ENCODE measurements at places on chromosomes 2 and 18.

GRCh38 chr2:175755169-175755568 lies 246.9 kb downstream of the LNPK start:
- DNase-seq: no peak

DNA sequence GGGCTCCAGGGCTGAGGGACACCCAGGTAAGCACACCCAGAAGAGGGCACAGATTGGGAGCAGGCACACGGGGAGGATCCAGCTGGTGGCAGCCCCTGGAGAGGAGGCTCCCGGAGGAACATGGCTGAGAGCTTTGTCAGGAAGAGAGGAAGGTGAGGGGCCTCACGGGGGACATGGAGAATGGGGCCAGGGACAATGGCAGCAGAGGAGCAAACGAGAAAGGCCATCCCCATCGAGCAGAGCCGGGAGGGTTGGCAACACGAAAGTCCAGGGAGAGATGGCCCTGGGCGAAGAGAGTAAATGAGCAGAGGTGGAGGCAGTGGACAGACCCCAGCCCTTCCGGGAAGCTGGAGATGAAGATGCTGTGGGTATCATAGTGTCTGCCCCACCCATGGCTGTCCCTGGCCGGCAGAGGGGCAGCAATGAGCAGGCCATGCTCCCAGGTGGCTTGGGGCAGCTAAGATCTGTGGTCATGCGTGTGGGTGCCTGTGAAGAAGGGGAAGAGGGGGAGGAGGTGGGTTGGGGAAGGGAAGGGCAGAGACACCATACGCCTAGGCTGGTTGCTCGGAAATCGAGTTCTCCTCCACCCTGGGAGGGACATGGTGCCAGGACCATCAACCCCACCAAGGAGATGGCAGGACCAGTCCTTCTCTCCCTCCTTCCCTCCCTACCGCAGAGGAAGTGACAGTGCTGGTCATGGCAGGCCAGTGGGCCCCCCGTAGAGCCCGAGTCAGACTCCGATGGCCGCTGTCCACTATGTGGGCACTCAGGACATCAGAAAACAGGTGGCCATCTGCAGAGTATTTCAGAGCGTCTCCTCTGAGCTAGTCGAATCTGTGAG lies 191.7 kb downstream of the NDUFA10 start:
- DNase-seq: no peak

DNA sequence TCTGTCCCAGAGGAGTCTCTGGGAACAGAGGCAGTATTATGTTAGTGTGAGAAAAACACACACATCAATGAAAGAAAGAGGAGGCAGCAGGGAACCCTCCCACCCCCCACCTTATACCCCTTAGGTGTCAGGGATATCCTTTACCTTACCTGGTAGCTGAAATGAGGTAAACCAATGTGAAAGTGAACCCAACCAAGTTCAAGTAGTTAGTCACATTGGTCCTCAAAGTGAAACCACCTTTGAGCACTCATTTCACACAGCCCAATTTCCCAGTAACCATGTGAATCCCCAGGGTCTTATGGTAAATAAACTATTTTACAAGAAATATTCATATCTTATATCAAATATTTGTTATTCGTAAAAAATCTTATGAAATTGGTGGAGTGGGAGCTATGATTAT lies 377.8 kb downstream of the LRATD1 start:
- DNase-seq: no peak

- DNase-seq: peak; percentile 56
Measured at GRCh38 chr18:79988071-79988450, 302 bp downstream of the TXNL4A start.

- no peak for DNase-seq
Measured at GRCh38 chr2:56127463-56128152, 56.2 kb upstream of the CCDC85A start.

- no peak for DNase-seq
Measured at GRCh38 chr2:2633017-2633416, 301.9 kb upstream of the MYT1L start.

- no peak for DNase-seq
Measured at GRCh38 chr2:167844714-167845530, 402.5 kb downstream of the STK39 start.

DNA sequence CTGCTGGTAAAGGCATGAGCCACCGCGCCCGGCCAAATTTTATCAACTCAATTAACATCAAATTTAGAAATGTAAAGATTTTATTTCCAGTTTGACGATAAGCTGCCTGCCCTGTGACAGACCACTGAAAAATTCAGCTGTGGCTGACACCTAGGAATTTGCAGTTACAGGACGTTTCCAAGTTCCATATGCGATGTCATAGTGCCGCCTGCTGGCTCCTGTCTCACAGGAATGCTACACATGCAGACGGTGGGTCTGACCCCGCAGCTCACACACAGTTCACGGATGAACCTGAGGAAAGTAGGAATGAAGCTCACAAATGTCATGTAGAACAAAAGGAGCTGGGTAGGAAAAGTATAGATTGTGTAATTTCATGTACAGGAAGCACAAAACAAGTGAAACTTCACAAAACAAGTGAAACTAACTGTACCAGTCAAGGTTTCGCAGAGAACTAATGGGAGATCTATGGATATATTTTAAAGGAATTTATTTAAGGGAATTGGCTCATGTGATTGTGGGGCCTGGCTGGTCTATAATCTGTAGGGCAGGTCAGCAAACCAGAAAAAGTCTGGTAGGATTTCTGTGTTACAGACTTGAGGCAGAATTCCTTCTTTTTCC lies 13.2 kb upstream of the SEH1L start:
- peak; percentile 72 for DNase-seq

GRCh38 chr2:156329927-156330726 lies 2.4 kb downstream of the NR4A2 start:
- DNase-seq: no peak

GRCh38 chr2:31859959-31860358 lies 150.8 kb downstream of the MEMO1 start:
- DNase-seq: no peak

DNA sequence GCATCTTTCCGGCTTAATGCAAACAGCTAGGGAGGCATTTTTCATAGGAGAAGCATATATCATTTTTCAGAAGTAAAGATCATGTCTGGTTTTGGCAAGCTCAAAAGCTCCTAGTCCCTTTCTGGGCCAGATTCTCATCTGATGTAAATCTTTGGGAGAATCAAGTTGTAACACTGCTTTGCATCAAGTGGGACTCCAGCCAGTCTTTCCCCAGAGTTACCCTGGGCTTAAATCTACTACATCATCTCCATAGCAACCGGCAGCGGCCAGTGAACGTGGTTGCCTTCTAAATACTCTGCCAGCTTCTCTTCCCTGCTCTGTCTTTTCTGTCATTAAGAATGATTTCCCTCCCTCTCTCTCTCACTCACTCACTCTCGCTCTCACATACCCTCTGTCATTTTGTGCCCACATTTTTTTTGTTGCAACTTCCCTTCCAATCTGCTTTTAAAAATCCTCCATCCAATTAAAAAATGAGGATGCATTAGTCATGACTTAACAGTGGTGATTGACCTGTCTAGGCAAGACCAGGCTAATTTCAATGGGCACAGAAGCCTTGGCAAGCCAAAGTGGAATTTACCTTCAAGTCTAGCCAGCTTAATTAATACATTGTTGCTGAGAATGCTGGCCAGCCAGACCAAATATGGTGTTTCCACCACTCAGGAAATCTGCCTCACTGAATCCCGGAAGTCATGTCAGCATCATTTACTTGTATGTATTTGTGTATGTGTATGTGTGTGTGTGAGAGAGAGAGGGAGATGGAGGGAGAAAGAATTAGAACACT lies 93.0 kb downstream of the NRP2 start:
- DNase-seq: no peak

DNA sequence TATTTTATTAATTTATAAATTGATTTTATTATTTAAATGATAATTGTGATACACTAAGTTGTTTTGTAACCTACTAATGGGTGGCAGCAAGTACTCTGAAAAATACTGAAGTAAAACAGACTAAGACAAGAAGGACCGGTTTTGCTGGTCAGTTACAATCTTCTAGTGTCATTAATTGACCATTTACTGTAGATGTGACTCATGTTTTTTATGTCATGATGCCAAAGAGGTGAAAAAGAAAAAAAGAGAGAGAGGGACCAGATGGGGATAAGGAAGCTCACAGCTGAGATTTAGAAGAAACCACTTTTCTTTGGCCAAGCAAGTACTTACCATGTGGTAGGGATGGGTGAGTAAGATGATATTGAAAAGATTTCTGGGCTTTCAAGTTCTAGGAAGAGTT lies 955.8 kb upstream of the LRRTM1 start:
- DNase-seq: no peak

- no peak for DNase-seq
Measured at GRCh38 chr18:11760498-11761167, 71.6 kb downstream of the GNAL start.

GRCh38 chr18:76335859-76336640 lies 159.0 kb downstream of the ZNF516 start:
- DNase-seq: no peak

- DNase-seq: no peak
Measured at GRCh38 chr2:151774506-151774905, 40.2 kb upstream of the NEB start.

DNA sequence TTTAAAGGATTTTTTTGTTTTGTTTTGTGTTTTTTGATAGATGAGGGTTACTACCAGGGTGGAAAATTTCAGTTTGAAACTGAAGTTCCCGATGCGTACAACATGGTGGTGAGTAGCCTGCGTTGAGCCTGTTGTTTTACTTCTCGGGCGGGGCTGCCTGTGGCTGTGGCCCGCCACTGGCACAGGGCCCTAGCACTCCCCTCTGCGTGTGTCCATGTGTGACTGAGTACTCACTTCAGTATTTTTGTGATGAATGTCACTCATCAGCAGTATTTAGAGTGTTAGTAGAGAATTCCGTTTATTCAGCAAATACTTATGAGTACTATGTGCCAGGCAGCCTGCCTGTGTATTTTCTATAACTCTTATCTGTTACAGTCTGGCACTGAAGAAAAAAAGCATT lies 44.3 kb upstream of the SCLY start:
- no peak for DNase-seq

DNA sequence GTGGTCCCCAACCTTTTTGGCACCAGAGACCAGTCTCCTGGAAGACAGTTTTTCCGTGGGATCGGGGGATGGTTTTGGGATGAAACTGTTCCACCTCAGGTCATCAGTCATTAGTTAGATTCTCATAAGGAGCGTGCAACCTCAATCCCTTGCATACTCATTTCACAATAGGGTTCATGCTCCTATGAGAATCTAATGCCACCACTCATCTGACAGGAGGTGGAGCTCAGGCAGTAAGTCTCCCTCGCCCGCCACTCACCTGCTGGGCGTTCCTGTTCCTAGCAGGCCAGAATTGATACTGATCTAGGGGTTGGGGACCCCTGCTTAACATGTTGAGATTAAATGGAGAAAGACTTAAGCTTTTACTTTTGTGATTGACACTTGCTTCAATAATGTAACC lies 9.9 kb downstream of the NABP1 start:
- no peak for DNase-seq

DNA sequence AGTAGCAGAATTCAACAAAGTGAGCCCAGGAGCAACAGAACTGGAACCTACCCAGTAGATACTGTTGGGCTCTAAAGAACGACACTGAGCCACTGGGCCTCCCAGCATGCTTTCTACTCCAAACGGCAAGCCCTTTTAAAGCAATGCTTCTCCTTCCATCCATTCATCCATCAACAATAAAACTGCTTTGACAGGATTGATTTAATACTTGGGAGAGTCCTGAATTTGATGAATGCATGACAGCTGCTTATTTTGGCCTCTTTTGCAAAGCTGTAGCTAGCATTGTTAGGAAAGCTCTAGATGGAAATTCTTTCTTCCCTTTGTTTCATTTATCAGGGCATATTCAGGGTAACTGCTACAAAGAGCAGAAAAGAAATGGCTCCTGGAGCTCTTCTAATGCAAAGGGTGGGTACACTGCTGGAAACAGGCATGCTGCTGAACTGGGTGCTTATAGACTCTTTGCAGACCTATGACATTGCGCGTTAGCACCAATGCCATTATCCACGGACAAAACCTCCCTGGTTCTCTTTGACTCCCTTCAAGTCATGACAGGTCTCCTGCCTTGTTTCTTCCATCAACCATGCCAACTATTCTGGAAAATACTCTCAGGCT lies 138.4 kb upstream of the HNRNPA3 start:
- DNase-seq: no peak

DNA sequence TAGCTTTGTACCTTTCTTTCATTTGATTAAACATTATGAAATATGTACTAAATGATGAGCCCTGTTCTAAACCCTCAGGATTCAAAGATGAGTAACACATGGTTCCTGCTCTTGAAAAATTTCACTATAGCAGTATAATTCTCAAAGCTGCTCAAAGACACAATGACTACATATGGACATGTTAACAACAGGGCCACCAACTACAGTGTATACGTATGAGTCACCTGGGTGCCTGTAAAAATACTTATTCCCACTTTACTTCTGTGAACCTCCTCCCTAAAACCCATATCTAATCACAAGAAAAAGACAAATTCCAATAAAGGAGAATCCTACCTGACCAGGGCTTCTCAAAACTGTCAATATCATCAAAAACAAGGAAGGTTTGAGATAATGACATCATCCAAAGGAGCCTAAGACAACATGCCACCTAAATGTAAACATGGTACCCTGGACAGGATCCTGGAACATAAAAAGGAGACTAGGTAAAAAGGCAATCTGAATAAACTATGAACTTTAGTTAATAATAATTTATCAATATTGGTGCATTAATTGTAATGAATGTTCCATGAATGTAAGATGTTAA lies 84.7 kb downstream of the FAM161A start:
- DNase-seq: no peak

GRCh38 chr18:22783662-22784076 lies 149.5 kb upstream of the RBBP8 start:
- no peak for DNase-seq

- no peak for DNase-seq
Measured at GRCh38 chr18:32753656-32754260, 19.1 kb downstream of the KLHL14 start.

DNA sequence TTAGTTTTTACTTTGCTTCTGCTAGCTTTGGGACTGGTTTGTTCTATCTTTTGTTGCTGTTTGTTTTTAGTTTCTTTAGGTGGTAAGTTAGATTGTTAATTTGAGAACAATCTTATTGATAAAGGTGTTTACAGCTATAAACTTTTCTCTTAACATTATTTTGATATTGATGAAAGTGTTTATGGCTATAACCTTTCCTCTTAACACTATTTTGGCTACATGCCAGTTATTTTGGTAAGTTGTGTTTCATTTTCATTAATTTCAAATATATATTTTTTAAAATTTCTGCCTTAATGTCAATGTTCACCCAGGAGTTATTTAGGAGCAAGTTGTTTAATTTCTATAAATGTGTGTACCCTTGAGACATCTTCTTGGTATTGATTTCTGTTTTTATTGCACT lies 229.6 kb upstream of the SYT4 start:
- DNase-seq: no peak

DNA sequence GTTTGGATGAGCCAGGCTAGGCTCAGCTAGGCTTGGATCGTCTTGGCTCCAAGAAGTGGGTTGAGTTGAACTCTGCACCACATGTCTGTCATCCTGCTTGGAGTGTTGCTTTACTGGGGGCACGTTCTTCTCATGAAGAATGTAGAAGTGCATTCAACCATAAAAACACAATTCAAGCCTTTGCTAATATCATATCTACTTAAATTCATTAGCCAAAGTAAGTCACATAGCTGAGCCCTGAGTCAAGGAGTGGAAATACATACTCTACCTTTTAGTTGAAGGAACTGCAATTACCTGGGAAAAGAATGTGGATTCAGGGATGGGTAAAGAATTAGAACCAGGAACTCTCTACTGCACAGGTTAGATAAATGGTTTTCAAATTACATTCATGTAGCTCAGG lies 360.4 kb upstream of the KCNH7 start:
- DNase-seq: no peak

- DNase-seq: no peak
Measured at GRCh38 chr2:207875473-207876212, 105.9 kb upstream of the FZD5 start.
